CD4-positive, alpha-beta T cell (primary cell): ENCODE measurements at places on chromosomes 1 and 21.

- DNase-seq: no peak
- H3K36me3 ChIP-seq: no peaks in the 10 kb centered on the region
- no peak overlapping the region for H3K27ac ChIP-seq
These were observed 127.1 kb upstream of the IPO9 start for GRCh38 chr1:201701831-201702230.

DNA sequence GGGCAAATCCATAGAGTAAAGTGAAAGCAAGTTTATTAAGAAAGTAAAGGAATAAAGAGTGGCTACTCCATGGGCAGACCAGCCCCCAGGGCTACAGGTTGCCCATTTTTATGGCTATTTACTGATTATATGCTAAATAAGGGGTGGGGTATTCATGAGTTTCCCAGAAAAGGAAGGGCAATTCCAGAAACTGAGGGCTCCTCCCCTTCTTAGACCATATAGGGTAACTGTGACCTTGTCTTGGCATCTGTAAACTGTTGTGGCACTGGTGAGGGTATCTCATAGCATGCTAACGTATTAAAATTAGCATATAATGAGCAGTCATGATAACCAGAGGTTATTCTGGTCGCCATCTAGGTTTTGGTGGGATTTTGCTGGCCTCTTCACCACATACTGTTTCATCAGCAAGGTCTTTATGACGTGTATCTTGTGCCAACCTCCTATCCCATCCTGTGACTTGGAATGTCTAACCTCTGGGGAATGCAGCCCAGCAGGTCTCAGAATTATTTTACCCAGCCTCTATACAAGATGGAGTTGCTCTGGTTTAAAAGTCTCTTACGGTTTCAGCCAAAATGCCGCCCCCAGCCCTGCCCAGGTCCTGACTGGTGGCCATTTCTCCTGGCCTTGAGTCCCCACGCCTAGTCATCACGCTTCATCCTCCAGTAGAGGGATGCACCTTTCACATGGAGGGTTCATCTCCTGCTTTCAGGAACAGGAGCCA, 982 bp upstream of the TRIM17 start:
- peaks cover 14% of the 10 kb centered on the region for H3K27me3 ChIP-seq
- H3K4me1 ChIP-seq: peaks cover 22% of the 10 kb centered on the region
- H3K27ac ChIP-seq: no peak overlapping the region
- DNase-seq: no peak
- no peak overlapping the region for H3K4me3 ChIP-seq

DNA sequence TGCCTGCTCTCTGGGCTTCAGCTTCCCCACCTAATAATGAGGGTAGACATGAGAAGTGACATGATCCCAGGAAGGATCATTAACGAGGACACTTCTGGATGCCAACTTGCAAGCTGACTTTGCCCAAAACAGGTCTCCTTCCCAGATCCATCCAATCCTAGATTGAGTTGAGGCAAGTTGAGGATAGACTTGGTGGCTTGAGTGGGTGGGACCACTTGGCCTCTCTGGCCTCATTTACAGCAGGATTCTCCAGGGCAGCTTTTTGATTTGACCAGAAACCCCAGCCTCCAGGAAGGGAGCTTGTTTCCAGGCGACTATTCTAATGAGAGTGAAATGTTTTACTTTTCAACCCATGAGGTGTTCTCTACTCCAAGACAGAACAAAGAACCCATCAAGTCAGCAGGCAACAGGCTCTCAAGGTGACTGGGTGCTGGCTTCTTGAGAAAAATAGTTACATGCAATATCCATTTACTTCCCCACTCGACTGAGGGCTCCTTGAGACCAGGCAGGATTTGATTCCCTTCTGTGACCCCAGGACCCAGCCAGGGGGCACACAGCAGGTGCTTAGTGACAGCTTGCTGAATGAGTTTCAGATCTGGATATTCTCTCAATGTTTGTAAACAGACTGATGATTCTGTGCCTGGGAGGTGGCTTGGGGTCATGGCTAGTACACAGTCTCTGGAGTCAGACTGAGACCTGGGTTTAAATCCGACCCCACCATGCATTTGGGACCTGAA, 128.2 kb downstream of the DMRTB1 start:
- no peaks in the 10 kb centered on the region for H3K36me3 ChIP-seq
- H3K4me1 ChIP-seq: peaks cover 24% of the 10 kb centered on the region
- no peak for DNase-seq

GRCh38 chr1:121587230-121587569, 402.4 kb downstream of the SRGAP2C start:
- no peaks in the 10 kb centered on the region for H3K36me3 ChIP-seq
- DNase-seq: no peak
- H3K27me3 ChIP-seq: no peaks in the 10 kb centered on the region
- peaks cover 19% of the 10 kb centered on the region for H3K4me1 ChIP-seq
- H3K27ac ChIP-seq: no peak overlapping the region
- H3K4me3 ChIP-seq: no peak overlapping the region

GRCh38 chr1:64678366-64678765, 66.5 kb upstream of the RAVER2 start:
- no peak for DNase-seq
- H3K27ac ChIP-seq: no peak overlapping the region
- no peaks in the 10 kb centered on the region for H3K36me3 ChIP-seq
- no peak overlapping the region for H3K4me3 ChIP-seq
- no peaks in the 10 kb centered on the region for H3K27me3 ChIP-seq

DNA sequence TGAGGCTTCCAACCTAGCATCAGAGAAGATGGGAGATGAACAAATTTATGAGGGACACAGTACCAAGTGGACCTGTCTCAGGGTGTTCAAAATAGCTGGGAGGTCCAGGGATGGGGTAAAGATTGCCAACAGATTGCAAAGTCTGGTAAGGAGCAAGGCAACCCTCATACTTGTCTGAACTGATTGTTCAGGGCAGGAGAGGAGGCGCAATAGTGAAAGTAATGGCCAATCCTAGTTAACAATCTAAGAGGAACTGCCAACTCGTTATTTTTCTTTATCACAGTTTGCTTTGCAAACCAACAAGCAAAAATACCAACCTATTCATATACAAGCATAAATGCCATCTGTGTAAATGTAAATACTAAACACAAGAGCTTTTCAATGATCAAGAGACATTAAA, 78.4 kb upstream of the S1PR1 start:
- H3K36me3 ChIP-seq: no peaks in the 10 kb centered on the region
- H3K27me3 ChIP-seq: no peaks in the 10 kb centered on the region

DNA sequence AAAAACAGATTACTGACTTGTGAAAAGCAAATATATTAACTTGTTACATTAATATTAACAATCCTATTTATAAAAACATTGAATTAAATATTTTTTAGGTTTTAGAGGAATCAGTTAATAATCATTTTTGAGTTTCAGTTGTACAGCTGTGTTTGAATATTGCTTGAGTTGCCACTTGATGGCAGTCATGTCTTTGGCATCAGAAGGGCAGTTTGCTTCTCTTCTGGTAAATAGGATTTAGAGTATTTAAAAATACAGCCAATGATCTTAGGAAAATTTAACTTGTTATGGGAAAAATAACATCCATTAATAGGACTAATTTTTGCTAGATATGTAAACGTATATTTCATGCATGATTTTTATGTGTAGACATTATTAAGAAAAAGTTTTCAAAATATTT, 234.1 kb downstream of the NCAM2 start:
- no peak for DNase-seq
- H3K4me3 ChIP-seq: no peak overlapping the region
- H3K4me1 ChIP-seq: no peaks in the 10 kb centered on the region
- no peak overlapping the region for H3K27ac ChIP-seq
- H3K36me3 ChIP-seq: no peaks in the 10 kb centered on the region

DNA sequence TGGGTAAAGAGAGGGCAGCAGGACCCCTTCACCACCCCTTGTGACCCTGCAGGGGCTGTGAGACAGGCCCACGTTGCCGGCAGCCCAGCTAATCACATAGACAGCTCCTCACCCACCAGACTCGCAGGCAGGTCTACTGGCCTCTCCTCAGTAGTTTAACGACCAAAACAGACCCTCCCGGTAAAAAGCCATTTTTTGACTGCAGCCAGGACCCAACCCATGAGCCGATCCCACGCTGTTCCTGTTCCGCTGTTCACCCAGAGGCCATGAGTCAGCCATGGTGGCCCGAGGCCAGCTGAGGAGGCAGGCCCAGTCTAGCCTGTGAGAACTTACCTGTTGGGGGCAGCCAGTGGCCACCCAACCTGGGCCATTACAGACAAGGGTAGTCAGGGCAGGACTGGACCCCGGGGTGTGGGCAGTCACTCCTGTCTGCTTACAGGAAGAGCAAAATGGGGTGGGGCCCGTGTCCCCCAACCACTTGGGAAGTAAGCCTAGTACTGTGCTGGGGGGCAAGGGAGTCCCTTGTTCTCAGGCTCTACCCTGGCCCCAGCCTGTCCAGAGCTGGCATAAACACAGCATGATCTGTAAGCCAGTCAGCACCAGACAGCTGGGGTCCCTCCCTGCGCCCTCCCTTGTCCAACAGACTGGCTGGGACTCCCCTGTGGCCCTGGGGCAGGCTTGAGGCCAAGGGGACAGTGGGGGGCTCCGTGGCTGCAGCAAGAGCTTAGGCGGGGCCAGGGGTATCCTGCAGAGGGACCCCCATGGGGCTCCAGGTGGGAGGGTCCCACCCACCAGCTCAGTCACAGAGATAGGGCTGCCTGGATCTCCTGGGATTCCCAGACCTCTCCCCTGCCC, 61.9 kb downstream of the WNT9A start:
- no peak for DNase-seq
- peak overlapping the region; percentile 34 for H3K4me3 ChIP-seq
- H3K4me1 ChIP-seq: peaks cover 66% of the 10 kb centered on the region
- H3K27me3 ChIP-seq: no peaks in the 10 kb centered on the region
- H3K27ac ChIP-seq: peak overlapping the region; percentile 72
- H3K36me3 ChIP-seq: no peaks in the 10 kb centered on the region

GRCh38 chr1:223417903-223418663, 24.9 kb downstream of the CCDC185 start:
- H3K4me1 ChIP-seq: no peaks in the 10 kb centered on the region
- H3K27ac ChIP-seq: no peak overlapping the region
- H3K27me3 ChIP-seq: peaks cover 2% of the 10 kb centered on the region
- no peaks in the 10 kb centered on the region for H3K36me3 ChIP-seq
- DNase-seq: no peak
- H3K4me3 ChIP-seq: no peak overlapping the region

- H3K4me1 ChIP-seq: peaks cover 13% of the 10 kb centered on the region
- DNase-seq: no peak
- H3K36me3 ChIP-seq: peaks cover 78% of the 10 kb centered on the region
- no peak overlapping the region for H3K27ac ChIP-seq
- H3K27me3 ChIP-seq: no peaks in the 10 kb centered on the region
These were observed 38.2 kb downstream of the TRAPPC10 start for GRCh38 chr21:44050276-44050675.

DNA sequence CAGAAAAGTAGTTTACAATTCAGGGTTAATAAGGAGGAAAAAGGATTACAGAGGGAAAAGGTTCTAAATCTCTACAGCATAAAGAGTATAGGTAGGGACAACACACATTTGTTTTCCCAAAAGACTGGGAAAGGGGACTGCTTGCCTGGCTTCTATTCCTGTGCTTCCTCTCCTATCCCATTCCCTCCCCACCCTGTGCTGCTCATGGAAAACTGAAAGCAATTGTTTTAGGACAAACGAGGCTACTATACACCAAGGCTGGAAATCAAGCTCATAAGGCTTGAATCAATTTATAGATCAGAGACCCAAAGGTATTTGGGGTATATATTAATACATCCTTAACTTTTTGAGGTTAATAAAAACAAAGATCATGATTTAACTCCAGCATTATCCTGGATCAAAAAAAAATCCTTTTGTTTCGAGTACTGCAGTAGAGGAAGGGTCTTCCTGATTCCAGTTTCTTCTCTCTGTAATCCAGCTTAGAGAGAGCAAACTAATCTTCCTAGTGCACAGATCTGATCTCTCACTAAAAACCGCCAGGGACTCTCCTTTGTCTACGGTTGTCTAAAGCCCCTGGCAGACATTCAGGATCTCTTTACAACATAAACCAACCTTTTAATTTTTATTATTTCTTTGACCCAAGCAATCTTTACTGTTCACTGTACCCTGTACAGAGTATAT, 37.4 kb upstream of the A3GALT2 start:
- no peak for DNase-seq
- H3K27me3 ChIP-seq: no peaks in the 10 kb centered on the region
- H3K27ac ChIP-seq: no peak overlapping the region
- H3K4me1 ChIP-seq: no peaks in the 10 kb centered on the region

DNA sequence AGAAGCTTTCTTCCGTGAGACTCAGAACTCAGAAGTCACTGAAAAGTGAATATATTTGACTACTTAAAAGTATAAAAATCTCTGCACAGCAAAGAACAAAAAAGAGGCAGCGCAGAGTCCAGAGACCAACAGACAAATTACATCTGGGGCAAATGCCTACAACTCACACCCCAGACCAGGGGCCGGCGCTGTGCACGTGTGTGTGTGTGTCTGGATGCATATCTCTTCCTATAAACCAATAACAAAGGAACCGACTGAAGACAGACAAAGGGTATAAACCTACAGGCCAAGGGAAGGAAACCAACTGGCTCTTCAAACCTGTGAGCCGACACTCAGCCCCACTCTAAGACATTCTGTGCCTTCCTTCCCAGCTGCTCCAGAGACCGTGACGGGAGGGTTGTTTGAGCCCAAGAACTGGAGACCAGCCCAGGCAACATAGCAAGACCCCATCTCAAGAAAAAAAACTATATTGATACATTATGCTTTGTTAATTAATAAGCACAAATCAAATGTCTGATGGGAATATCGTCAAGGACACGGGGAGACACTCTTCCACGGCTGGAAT, 18.8 kb downstream of the WNT9A start:
- H3K27ac ChIP-seq: no peak overlapping the region
- H3K36me3 ChIP-seq: no peaks in the 10 kb centered on the region
- no peak overlapping the region for H3K4me3 ChIP-seq
- no peaks in the 10 kb centered on the region for H3K4me1 ChIP-seq

GRCh38 chr1:5728663-5729355, 263.4 kb downstream of the NPHP4 start:
- no peaks in the 10 kb centered on the region for H3K27me3 ChIP-seq
- H3K4me3 ChIP-seq: no peak overlapping the region
- no peaks in the 10 kb centered on the region for H3K36me3 ChIP-seq
- H3K4me1 ChIP-seq: no peaks in the 10 kb centered on the region
- DNase-seq: no peak

- DNase-seq: no peak
- no peak overlapping the region for H3K27ac ChIP-seq
- H3K4me1 ChIP-seq: peaks cover 13% of the 10 kb centered on the region
- no peak overlapping the region for H3K4me3 ChIP-seq
- no peaks in the 10 kb centered on the region for H3K36me3 ChIP-seq
These were observed 51.2 kb downstream of the POFUT2 start for GRCh38 chr21:45236481-45236880.

GRCh38 chr1:70819785-70820184, 227.8 kb downstream of the PTGER3 start:
- no peaks in the 10 kb centered on the region for H3K4me1 ChIP-seq
- no peak overlapping the region for H3K27ac ChIP-seq
- H3K27me3 ChIP-seq: no peaks in the 10 kb centered on the region
- no peak overlapping the region for H3K4me3 ChIP-seq
- DNase-seq: no peak

- no peak overlapping the region for H3K4me3 ChIP-seq
- H3K36me3 ChIP-seq: no peaks in the 10 kb centered on the region
- no peaks in the 10 kb centered on the region for H3K27me3 ChIP-seq
- DNase-seq: peak; percentile 58
These were observed 12.7 kb upstream of the RAB4A start for GRCh38 chr1:229258031-229258756.
